ENCODE measurements at places on chromosomes 7 and 10.
A peak's percentile ranks its signal among the peaks of the same experiment; 100 is the strongest.

DNA sequence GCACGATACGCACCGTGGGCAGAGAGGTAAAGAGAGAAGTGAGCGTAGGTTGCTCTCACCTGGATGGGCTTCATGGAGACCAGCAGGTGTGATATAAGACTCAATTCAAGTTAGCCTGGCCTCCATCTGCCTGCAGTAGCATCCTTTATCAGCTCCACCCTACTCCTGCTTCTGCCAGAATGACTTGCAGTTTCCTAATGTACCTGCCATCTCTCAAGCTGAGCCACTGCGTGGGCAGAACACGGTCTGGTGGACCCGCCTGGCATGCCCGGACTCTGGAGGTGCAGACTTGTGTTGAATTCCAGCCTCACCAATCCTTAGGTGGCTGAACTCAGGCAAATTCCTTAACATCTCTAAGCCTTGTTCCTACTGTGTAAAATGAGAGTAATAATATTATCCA is 64.3 kb downstream of the STEAP1B start:
- DNase-seq = no peak

DNA sequence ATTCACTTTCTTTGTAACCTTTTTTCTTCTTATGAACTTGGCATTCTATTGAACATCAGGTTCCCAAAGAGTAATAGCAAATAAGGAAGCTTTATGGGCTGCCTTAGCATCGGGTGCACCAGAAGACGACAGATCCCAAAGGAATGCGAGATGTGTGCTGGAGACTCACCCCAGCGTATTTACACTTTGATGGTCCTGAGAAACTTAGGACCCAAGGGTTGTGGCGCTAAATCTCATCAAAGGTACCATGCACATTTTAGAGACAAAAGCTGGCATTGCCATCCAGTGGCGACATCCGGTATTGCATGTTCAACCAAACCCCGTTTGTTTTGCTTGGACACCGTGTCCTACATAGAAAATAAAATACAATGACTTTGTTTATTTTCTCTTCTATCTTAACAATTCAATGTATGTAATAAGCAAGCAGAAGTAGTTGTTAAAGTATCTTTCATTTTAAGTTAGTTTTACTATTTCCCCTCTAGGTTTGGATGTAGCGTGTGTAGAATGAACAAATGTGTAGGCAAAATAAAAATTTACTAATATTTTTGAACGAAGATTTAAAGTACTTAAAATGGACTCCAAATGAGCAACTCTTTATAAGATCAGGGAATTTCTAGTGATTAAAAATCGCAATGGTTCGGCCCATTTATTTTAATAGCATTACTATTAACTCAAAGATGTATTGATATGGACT is 1154.8 kb downstream of the GATA3 start:
- peak; percentile 47 for DNase-seq

GRCh38 chr10:49526619-49527018 is 12.3 kb downstream of the ERCC6 start:
- DNase-seq = no peak

DNA sequence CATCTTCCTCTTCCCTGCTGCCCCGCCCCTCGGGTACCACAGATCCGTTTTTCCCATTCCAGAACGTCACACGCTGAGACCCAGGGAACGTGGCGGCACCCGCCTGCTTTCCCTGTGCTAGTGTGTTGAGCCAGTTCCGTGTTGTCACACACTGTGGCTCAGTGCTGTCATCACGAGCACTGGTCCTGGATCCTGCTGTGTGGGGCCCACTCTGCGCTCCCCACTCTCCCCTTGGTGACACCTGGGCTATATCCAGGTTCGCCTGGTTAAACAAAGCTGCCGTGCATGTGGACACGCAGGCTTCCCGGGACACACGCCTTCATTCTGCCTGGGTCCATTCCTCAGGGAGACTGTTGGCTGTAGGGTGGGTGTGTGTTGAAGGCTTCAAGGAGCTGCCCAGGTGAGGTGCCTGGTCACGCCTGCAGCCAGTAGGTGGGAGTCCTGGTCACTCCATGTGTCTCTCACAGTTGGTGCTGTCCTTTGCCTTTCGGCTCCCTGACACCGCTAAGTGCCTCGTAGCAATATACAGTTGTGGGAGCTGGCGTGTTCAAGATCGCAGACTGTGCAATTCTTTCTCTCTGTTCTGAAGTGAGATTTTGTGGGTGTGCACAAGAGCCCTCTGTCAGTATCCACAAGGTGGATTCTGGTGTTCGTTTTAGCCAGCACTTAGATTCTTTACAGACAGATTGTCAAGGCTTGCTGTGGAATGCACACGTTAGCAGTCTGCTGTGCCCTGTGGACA is 88.6 kb downstream of the INPP5A start:
- DNase-seq = no peak

GRCh38 chr10:53843736-53844362 is 957.2 kb downstream of the PCDH15 start:
- DNase-seq = no peak

DNA sequence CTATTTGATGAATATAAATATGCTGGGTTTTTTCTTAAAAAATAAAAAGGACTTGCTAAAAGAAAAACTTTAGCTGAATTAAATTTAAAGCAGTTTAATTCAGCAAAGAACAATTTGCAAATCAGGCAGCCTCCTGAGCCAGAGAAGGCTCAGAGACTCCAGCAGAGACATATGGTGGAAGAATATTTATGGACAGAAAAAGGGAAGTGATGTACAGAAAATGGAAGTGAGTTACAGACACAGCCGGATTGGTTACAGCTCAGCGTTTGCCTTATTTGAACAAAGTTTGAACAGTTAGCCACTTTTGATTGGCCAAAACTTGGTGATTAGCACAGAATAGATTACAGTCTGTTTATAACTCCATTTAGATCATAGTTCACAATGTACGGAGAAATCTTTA is 110.3 kb downstream of the GAD2 start:
- DNase-seq = no peak

DNA sequence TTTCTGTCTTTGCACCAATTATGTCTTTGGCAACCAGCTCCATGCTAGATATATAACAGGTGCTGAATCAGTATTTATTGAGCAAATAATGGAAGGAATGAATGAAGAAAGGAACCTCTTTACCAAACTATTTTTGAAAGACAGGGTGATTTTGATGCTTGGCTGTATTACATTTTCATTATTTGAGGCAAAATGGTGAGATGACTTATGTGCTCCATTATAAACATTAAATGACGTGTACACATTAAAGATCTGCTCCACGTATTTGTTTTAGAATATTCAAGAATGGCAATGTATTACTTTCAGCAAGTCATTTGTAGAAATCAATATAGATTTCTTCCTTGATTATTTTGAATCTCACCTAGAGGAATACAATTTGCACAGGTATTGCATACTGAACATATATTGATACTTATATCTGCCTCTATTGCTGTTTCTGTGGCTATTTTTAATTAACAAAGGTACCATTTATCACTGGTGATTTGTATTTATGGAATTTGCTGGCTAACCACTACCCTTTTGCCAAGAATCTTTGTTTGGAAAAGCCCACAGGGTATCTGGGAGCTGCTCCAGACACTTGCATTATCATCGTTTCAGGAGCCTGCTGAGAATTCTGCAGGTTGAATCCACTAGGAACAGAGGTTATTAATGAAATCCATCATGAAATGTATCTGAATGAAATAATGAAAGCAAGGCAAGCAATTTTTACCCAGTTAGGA is 92.2 kb downstream of the SEMA3C start:
- DNase-seq = no peak

DNA sequence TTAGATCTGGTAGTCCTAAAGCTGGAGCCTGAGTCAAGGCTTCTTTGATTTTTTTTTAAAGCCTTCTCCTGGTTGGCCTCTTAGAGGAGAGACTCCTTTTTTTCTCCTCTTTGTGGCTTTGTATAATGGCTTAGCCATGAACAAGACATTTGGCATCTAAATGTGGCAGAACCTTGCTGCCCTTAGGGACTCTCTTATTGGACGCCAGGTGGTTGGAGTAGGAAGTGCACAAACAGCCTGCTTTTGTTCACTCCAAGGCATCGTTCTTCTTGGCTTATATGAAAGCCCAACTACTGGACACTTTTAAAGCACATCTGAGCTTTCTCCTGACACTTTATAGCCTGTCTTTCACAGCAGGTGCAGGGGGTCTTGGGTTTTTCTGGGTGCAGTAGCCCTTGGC is 25.0 kb downstream of the ZPBP start:
- no peak for DNase-seq

Data from SJSA1 (cell line).